Memory B cell (primary cell): ENCODE measurements at places on chromosomes 6 and 20.

DNA sequence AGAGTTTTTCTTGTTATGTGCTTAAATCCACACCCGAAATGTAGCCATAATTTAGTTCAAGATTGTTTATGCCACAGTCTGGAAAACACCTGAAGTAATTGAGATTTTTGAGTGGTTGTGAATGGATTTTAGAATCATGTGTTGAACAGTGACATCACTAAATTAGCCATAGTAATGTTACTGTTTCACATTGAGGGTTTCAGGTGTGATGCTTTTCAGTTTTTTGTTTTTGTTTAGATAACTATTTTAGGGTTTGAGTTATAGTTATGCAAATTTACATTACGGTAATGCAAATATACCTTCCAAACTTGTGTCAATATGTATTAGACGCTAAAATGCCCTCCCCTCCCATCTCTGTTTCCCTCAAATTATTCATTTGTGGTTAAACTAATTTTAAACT, 22.9 kb downstream of the QKI start:
- no peak for DNase-seq

DNA sequence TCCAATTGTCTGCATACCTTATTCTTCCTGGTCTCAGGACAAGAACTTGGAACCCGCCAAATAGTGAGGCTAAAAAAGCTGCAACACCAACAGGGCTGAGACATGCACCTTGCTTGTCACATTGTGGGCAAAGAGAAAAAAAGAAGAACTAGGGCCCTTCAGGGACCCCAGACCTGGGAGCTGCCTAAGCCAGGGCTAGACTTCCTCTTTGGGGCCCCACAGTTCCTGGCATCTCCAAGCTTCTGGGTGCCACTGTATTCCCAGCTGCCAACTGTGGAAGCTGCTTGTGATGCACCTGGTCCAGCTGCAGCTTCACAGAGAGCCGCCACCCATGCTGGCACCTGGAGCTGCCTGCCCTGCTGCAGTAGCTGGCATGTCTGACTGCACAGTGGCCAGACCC, 370.6 kb downstream of the CD83 start:
- DNase-seq, result no peak

- DNase-seq, result no peak
Measured at GRCh38 chr6:163950159-163950558, 535.6 kb downstream of the QKI start.

GRCh38 chr6:128032042-128032441, 131.2 kb upstream of the THEMIS start:
- no peak for DNase-seq

DNA sequence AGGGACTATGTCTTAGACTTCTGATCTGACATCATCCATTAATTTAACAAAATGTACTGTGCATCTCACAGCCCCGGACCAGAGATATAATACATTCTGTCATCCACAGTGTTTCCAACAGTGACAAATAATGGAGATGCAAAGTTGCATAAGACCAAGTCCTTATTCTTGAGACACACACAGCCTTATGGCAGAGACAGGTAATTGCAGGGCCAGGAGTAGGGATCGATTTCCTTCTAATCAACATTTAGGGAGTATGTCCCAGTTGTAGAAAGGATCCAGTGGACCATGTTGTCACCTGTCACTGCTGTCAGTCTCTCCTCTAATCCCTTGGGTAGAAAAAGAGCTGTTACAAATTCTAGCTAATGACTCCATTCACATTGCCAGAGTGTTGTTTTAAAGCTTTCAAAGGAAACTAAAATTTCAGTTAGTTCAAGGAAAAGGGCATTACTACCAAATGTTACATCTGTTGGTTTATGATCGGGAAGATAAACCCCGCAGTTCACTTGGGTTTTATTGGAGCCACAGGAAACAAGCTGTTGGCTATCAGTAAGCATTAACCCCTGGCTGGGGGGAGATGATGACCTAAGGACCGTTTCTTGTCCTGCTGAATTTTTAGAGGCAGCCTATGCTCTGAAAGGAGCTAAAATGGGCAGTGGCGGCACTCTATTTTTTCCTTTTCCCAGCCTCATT, 111.4 kb upstream of the ATXN1 start:
- DNase-seq, result no peak

DNA sequence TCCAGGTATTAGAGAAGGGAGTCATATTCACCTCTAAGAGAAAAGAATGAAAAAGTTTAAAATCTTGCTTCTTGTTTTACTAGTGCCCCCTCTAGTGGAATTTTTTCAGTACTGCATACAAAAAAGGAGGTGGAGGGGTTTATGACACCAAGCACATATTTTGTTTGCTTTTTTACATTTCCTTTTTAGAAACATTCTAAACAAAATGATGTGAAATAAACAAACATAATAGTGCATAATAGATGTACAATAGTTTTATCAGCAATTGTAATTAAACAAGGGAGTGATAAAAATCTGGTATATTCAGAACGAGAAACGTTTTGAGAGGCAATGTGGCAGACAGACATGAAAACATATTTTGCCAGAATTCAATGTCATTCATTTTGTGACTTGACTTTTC, 111.0 kb upstream of the TFAP2D start:
- DNase-seq, result peak; percentile 8

GRCh38 chr20:328027-328974, 2.9 kb downstream of the SOX12 start:
- DNase-seq, result no peak

- DNase-seq, result no peak
Measured at GRCh38 chr6:33960345-33961313, 156.8 kb upstream of the MLN start.

GRCh38 chr6:97053643-97054411, 129.3 kb downstream of the KLHL32 start:
- no peak for DNase-seq

GRCh38 chr6:40358473-40359460, 228.4 kb downstream of the LRFN2 start:
- peak; percentile 1 for DNase-seq

GRCh38 chr20:43833511-43834395, 80.9 kb upstream of the TOX2 start:
- no peak for DNase-seq

- DNase-seq, result no peak
Measured at GRCh38 chr6:134345789-134346188, 27.9 kb upstream of the SGK1 start.

DNA sequence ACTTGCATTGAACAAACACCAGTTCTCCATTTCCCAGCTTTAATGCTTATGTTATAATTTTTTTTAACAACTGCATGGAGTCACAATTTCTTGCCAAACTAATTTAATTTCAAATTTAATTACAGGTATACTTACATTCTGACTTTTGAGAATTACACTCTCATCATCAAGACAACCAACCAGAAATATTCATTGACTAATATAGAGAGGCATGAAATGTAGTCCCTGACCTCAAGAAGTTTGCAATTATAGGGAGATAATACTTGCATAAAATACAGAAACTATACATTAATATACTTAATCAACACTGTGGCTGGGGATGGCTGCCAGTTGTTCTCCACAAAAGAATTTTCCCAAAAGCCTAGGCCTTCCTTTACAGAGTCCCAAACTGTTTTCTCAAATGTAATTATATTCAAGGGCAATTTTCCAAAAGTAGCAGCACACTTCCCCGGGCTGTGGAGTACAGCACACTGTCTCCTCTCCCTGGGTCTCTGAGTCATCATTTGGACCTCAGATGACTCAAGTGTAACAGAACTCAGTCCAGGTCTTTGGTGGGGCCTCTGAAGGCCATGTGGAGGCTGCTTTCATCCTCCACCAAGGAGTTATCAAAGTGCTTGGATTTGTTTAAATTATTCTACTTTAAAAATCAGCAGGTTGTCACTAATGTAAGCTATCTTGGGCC, 114.1 kb downstream of the KIF16B start:
- DNase-seq, result no peak

- DNase-seq, result no peak
Measured at GRCh38 chr6:20454204-20454824, 52.6 kb downstream of the E2F3 start.

- no peak for DNase-seq
Measured at GRCh38 chr6:105432797-105433196, 29.9 kb upstream of the PREP start.

DNA sequence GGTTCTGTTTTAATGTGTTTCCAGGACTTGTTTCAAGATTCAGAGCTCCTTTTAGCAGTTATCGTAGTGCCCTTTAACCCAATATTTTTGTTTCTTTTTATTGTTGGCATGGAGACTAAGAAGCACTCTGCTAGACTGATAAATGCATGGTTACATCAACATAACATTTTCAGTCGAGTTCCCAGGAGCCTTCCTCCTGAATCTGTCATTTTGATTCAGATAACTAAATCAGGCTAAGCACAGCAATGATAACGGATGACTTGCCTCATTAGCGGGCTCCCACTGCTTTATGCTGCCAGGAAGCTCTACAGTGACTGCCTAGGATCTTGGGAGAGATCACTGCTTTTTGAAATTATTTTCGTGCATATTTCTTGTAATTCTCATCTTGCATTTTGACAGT, 772.8 kb upstream of the GJE1 start:
- no peak for DNase-seq

DNA sequence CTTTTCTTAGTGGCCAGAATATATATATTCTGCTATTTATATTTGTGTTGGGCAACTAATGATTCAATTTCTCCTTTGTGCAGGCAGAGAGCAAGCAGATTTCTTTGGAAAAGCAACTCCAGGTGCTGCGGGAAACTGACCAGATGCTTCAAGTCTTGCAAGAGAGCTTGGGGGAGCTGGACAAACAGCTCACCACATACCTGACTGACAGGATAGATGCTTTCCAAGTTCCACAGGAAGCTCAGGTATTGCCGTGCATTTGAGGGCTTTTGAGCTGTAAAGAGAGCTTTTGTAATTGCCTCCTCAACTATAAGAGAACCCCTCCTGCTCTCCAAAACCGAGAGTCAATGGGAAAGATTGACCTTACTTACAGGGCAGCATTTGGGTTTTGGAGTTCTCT, 203.5 kb downstream of the UTRN start:
- DNase-seq, result no peak

DNA sequence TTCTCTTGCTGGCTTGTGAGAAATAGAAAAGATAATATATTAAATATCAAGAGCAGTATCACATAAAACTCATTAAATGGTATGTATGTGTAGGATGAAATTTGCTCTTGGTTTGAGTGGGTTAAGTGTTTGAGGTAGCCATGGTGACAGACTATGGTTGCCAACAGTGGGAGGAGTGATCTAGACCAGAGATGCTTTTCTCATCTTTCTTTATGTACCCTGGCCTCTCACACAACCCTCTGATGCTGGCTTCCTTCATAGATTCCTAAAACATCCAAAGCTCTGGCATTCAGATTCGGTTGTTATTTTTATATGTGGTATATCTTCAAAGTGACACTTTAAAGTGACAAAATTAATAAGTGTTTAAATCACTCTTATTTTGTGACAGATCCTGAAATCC, 9.0 kb upstream of the MLIP start:
- DNase-seq, result no peak

DNA sequence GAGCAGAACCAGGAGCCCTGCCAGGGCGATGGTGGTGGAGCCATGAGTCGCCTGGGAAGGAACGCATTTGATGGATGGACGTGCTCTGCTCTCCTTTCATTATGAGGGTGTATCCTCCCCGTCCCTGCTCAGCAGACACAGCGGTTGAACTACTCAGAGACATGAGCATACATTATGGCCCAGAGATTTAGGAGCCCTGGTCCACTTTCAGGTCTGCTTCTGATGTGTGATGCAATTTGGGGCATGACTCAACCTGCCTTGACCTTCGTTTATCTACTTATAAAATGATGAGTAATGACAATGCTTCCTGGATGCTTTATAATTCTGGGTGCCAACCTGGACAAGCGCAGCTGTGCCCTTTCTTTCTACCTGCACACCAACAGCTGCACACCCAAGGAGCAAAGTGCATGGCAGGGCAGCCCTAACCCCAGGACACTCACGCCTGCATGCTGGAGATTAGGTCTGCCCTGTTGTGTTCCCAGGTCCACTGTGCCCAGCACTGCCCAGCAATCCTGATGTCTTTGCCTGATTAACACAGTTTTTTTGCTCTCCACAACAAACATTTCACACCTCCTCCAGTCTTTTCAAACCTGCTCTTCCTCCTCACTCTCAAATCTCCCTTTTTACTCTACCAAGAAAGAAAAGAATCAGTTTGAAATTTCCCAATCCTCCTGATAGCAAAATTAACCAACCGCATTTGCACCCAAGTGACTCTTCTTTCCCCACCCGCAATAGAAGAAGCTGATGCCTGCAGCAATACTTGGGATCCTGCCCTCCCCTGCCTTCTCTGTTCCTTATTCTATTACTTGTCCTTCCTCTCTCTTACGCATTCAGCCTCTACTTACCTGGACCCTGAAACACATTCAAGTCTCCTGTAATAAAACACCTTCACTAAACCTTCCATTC, 81.2 kb downstream of the EZR start:
- DNase-seq, result no peak

DNA sequence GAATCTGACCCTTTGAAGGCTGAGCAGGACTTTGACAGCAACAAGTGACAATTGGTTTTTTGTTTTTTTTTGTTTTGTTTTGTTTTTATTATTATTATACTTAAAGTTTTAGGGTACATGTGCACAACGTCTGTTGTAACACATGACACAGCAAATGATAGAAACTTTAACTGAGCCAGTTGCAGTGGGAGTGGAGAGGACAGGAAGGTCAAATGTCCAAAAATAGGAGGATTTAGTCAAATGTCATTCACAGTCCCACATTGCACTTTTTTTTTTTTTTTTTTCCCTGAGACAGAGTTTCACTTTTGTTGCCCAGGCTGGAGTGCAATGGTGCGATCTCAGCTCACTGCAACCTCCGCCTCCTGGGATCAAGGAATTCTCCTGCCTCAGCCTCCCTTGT, 223.0 kb downstream of the HIVEP2 start:
- DNase-seq, result no peak

GRCh38 chr6:4967301-4968030, 36.4 kb downstream of the RPP40 start:
- no peak for DNase-seq

DNA sequence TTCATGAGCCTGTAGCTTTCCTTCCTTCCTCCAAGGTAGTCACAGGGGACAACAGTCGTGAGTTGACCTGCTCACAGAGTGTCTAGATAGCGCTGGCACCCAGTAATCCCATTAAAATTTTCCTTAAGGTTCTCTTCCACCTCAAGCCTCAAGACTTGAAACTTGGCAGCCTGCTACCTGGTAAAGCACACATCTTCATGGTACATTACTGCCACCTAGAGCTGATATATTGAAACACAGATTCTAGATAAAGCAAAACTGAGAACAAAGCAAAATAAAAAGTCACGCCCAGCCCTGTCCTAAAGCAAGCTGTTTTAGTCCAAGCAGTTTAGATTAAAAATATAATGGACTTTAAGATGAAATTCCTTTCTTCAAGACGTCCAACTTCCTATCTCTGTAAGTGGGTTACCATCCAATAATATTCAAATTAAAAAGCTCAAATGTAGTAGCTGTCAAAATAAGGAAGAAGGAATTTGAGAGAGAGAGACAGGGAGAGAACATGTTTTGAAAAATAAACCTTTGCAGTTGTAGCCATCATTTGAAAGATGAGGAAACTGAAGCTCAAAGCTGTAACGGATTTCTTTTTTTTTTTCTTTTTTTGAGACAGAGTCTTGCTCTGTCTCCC, 50.7 kb upstream of the CD83 start:
- no peak for DNase-seq

DNA sequence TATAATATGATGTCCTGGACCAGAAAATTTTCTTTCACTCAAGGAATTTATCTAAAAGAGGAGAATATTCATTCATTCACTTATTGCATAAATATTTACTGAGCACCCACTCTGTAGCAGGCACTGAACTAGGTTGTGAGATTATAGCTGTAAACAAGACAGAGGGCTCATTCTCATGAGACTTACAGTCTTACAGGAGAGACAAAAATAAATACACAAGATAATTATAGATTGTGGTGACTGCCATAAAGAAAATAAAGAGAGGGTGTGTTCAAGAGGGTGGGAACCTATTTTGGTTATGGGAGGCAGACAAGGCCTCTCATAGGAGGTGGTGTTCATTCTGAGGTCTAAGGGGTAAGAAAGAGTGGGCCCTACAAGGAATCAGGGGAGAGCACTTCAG, 109.9 kb upstream of the SUPT3H start:
- no peak for DNase-seq
